ENCODE measurements at places on chromosomes 2 and 18.

DNA sequence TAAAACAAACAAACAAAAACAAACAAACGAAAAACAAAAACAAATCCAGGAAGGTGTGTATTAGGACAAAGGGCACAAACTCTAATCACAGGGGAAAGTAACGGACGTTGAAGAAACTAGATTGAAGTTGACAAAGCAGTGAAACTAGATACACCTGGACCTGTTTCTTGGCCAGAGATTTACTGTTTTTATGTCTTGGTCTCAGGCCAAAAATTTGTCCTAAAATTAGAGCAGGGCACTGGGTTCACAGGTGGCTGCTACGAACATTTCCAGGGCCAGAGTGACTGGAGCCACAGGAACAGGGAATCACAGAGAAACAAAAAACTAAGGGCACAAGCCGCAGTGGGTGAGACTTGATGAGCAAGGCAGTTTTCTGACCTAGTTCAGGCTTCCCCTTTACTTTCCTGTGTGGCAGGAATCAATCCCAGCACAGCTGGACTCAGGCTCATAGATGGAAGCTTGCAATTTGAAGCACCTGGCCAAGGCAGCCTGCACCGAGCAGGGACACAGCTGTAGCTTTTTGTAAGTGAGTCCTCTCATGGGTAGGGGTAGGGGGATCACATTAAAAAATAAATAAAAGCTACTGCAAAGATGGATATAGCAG is 329.4 kb downstream of the DLGAP1 start:
- DNase-seq: no peak

- no peak for DNase-seq
These were observed 42.8 kb downstream of the PLB1 start for GRCh38 chr2:28538652-28539051.

DNA sequence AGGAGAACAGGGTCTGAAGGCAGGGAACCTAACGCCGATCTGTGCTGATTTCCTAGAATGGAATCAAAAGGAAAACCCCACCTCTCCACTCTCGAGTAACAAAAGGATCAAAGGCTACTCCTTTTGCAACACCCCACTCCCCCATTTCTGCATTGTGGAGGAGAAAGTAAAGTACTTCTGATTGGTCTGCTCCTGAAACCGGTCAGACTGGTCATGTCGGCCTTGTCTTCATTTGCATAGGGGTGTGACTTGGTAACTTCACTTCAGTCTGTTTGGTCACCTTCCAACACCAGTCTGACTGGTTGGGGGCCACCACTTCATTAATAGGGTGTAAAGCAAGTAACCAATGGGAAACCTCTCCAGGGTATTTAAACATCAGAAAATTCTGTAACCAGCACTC is 771.9 kb downstream of the ERBB4 start:
- DNase-seq: no peak

- no peak for DNase-seq
These were observed 79.3 kb upstream of the TMEM247 start for GRCh38 chr2:46400016-46400415.

GRCh38 chr2:100285691-100286090 is 36.6 kb downstream of the LONRF2 start:
- DNase-seq: peak; percentile 65

DNA sequence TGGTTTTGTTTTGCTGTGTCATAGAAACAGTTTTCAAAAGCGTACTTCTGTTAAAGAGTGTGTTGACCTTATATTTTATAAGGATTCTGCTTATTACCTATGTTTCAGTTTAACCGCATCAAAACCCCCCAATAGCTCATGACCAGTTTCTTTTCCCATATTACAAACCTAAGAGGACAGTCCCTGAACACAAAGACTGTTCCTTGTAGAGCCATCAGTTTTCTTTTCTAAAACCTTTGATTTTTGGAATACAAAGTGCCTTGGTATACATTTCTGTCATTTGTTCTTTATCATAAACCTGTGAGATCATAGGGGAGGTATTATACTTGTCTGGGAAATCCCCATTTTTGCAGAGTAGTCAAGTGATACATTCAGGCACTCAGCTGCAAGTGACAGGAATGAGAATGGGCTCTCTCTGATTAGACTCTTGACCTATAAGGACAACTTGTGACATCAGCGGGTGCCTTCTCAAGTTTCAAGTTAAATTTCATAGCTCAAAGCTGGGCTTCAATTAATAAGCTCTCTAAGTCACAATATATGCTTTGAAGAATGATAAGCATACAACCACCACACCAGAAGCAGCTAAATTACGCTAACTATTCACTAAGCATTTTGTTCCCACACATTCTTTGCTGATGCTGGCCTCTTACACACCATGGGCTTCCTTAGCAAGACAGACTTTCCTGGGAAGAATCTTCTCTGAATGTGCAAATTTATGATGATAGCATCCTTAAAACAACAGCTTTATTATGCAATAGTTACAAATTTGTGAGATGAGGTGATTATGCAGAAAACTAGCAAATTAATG is 97.5 kb upstream of the CD302 start:
- DNase-seq: no peak

DNA sequence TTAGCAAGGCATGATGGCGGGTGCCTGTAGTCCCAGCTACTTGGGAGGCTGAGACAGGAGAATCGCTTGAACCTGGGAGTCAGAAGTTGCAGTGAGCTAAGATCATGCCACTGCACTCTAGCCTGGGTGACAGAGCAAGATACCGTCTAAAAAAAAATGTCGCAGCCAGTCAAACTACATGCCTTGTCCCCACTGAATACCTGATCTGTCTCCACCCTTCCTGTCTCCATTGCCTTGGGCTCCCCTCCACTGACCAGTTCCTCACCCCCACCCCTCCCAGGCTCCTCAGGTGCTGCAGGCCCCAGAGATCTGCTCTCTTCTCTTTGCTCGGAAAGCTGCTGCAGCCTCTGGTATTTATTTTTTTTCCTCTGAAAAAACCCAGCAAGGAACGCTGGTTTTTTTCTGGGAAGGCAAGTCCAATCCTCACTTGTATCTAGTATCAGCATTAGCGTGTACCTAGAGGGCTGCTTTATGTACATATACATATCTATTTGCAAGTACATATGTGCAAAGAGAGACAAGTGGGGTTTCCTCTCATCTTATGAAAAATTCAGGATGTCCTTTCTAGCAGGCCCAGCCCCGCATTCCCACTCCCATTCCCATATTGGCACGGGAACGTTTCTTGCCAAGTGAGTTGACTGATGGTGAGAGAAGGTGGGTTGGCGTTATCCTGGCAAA is 4.4 kb downstream of the PSD4 start:
- no peak for DNase-seq

Measured in HFF-Myc (cell line).